ENCODE measurements at places on chromosomes 11 and 22.

GRCh38 chr22:41929418-41929810 lies 2.8 kb upstream of the TNFRSF13C start:
- no peak for DNase-seq

DNA sequence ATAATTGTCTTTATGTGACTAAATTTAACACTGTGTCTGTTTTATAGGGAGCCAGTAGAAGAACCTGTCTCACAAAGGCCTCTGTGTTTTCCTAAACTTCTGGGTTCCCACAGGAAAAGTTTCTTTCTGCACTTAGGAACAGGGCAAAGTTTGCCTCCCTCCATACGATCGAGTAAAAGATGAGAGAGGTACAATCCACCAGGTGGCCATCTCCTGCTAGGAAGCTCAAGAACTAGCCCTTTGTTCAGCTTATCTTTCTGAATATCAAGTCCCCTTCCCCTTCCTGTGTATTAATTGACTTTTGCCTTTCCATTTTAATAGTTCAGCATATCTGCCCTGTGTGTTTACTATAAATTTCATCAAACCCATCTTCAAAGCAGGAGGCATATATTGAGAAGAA lies 18.0 kb downstream of the CSNK2A3 start:
- DNase-seq: no peak

GRCh38 chr11:132941024-132941646 lies 591.2 kb downstream of the OPCML start:
- no peak for DNase-seq

- no peak for DNase-seq
Observed at GRCh38 chr11:92765965-92766371, 203.5 kb upstream of the MTNR1B start.

DNA sequence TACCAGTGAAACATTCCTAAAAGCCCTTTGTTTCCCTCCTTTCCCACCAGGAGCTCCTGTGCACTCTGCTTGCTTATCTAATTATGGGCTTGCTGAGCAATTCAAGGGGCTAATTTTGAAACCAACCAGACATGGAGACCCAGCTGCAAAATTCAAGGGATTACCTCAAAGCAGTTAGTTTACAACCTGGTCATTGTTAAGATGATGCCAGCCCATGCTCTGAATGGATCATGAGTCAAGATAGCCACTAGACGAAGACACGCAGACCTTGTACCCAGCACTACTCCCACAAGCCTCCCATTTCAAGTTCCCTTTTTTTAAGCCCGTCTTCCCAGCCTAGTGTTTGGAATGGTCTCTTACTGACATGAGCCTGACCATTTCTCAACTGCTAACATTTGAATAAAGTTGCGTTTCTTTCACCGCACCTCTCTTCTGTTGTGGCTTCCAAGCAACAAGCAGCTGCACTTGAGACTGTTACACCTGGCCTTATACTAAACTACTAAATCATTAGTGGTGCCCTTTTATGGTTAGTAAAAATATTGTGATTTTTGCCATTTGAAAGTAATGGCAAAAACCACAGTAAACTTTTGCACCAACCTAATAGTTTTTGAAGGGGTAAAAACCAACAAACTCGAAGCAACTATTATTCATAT lies 315.3 kb upstream of the LUZP2 start:
- no peak for DNase-seq

GRCh38 chr22:17431179-17431578 lies 61.9 kb downstream of the CECR2 start:
- no peak for DNase-seq

Measured in activated T-helper 9 cell treated with anti-CD3 and anti-CD28 coated beads, Interleukin-2, amount 50 U/mL, for 16 hours (primary cell).